ENCODE measurements at places on chromosomes 13 and 19. TPM values are rescaled to one million over a fixed set of nuclear protein-coding genes. Genes with fewer than 3 reads are reported as not detected.

DNA sequence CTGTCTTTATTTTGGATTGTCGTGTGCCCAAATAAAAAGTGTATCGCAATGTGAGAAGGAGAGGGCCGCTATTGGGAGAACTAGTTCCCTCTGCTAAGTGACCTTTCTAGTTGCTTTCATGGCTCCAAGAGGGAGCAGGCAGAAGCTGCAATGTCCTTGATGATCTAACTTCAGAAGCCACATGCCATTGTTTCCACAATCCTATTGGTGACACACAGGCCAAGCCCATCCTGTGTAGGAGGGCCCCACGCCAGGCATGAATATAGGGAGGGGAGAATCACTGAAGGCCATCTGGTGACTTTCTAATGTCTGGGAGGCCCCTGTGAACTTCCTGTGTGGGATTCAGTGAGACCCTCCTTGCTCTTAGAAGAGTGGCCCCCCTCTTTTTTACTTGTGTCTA is 47.8 kb upstream of the KPNA3 start:
- no peak for DNase-seq

GRCh38 chr13:51557875-51558612 is 26.2 kb upstream of the WDFY2 start:
- DNase-seq = no peak

The PDX1 gene
- not detected for polyA plus RNA-seq

DNA sequence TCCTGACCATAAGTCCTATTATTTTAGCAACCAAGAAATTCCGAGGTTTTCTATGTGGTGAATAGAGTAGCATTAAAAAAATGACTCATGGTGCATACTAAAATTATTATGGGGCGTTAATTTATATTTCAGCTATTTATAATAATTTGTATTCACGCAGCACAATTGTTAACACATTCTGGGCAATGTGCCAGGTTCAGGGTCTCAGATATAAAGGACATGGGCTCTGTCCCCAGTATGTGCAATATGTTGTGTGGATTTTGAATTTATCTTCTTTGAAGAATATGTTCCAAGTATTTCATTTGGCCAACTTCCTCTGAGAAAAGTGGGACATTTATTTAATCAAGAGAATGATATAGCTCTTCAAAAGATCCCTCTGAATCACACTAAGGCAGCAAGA is 1434.7 kb upstream of the PRR20A start:
- peak; percentile 11 for DNase-seq

GRCh38 chr19:29622166-29623070 is 16.3 kb downstream of the POP4 start:
- DNase-seq = peak; percentile 67

DNA sequence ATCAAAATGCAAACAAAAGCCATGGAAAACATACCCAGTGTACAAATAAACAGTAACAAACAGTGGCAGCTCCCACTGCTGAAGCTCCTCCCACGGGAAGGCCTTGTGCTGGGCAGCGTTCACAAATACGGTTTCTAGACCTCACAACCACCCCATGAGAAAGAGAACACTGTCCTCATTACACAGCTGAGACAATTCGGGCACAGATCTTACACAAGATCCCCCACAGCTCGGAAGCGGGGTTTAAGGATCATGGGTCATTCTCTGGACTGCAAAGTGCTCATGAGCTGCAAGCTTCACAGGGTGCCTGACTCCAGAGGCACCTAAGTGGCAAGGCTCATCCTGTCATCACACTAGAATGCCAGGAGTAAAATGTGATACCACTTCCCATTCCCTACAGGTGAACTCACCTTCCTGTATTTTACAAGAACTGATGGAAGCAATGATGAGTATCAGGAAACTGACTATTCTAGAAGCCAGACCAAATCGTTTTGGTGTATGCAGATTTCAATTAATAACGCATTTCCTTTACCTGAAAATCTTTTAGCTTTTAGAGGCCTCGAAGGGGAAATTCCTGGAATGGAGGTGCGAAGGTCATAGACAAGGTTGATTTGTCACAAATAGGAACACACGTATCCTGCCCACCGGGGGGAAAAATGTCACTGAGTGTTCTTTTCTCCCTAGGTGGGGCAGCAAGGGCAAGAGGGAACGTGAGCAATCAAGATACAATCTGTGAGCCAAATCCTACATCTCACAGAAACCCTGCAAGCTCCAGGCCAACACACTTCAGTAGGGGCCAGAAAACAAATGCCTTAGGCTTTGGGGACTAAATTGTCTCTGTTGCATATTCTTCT is 41.2 kb downstream of the STK24 start:
- DNase-seq = no peak

DNA sequence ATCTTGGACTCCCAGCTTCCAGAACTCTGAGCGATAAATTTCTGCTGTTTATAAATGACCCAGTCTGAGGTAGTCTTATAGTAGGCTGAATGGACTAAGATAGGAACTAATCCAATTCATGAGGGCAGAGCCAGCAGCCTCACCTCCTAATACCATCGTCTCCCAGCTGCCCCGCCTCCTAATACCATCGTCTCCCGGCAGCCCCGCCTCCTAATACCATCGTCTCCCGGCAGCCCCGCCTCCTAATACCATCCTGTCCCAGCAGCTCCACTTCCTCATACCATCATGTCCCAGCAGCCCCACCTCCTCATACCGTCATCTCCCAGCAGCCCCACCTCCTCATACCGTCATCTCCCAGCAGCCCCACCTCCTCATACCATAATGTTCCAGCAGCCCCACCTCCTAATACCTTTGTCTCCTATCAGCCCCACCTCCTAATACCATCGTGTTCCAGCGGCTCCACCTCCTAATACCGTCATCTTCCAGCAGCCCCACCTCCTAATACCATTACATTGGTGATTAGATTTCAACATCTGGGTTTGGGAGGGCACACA is 2.4 kb upstream of the ARGLU1 start:
- DNase-seq = peak; percentile 68

The TEX29 gene
- not detected for polyA plus RNA-seq

DNA sequence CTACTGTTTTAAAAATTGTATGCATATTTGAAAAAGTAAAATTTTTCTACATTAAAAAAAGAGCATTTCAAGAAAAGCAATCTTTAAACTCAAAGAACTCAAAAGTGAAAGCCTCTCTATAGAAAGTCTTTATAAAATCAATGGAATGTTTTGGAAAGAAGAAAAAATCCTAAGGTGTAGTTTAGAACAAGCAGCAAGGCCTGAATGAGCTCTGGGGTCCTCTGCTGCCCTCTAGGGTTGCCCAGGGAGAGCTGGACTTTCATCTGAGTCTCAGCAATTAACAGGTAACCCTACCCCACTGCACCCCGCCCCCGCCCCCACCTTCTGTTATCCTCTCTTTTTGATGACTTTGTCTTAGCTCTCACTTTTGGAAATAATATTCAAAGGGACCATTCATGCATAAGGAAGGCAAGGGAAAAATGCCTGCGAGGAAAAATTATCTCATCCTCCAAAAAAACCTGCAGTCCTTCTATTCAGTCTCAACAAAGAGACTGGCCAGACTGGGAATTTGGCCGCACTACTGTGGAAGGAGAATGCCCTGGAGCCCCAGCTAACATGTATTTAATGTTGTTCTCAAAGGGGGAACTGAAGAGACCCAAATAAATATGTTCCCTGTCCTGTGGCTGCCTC is 24.1 kb downstream of the SLC25A30 start:
- no peak for DNase-seq

GRCh38 chr19:44576843-44577565 is 36.4 kb upstream of the IGSF23 start:
- no peak for DNase-seq

DNA sequence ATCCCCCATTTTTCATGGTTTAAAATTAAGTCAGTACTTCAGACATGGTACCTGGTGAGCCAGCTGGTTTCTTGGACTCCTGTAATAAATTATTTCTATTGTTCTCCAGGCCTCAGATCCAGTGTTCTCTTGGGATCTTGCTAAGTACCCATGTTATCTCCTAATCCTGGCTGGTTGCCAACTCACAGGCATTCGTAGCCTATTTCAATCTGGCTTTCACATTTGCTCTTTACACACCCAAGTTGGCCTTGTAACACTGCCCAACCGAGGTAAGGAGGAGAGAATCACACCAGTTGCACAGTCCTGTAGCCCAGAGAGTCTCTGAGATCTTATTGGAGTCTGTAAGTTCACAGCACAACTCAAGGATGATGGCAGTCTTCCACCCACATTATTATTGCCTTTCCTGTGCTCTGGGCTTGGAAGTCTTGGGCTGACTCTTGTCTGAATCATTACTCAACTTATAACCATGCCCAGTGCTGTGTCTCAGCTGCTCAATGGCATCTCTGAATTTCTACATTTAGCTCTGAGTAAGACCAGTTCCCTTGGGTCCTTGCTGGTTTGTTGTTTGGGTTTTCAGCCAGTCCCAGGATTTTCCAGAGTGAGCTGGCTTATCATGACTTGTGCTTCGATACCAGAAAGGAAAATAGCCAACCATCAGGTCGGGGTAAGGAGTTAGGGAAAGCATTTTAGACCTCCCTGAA is 76.6 kb upstream of the KLF12 start:
- no peak for DNase-seq

DNA sequence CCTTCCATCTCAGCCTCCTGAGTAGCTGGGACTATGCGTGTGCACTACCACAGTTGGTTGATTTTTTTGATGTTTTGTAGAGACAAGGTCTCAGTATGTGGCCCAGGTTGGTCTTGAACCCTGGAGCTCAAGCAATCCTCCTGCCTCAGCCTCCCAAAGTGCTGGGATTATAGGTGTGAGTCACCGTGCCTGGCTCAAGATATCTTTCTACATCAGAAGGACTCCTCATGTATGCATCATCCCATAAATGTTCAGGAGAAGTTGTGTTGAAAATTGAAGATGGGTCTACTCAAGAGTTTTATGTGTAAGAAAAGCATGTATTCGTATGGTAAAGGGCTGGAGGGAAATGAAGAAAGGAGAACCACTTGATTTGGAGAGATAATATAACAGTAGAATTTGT is 71.8 kb upstream of the STK24 start:
- DNase-seq = no peak

- no peak for DNase-seq
Observed at GRCh38 chr13:26831336-26831908, 70.8 kb upstream of the GPR12 start.
